ENCODE measurements at places on chromosomes 5 and 9.
A peak's percentile ranks its signal among the peaks of the same experiment; 100 is the strongest.

GRCh38 chr5:59115345-59115744 is 532.5 kb downstream of the RAB3C start:
- no peak for DNase-seq

DNA sequence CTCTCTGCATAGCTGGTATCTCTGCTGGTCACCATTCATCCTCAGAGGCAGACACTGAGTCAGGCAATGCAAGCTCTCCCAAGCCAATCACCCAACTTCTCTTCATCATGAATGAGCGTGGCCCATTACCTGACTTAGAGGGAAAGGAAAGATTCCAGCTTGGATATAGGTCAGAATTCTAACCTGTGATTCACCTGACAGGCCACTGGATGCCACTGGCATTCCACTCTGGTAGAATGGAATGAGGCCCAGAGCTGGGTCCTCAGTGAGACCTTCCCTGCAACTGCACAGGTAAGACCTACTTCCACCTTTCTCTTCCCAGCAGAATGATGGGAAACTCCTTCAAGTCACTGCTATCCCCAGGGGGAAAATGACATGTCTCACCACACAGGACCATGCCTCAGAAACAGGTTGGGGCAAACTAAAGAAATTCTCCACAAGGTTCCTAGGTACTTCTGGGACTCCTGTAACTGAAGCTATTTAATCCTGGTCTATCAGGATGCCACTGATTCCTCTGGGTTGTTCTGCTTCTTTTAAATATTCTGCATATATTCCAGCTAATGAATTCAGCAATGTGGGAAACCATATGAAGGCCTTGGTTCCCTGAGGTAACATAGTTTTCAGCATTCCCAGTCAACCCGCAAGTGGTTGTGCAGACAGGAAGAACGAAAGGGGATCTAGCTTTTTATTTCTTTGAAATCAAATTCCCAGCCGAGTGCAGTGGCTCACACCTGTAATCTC is 62.0 kb downstream of the SUSD1 start:
- peak; percentile 23 for DNase-seq

DNA sequence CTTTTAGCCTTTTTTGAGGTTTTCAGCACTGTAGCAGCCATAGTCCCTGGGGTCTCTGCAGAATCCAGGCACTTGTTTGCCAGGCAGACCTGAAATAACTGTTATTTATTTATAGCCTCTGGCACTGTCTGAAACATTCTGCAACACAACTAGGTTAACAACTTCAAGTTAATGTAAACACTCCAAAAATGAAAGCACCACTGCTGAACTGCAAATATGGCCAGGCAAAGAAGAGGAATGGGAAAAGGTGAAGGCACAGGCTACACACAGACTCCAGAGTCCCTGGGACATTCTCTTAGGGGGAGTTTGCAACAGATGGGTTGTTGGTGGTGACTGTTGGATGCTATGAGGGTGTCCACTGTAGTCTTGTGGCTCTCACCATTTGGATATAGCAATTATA is 369.0 kb downstream of the MAT2B start:
- DNase-seq, result no peak

DNA sequence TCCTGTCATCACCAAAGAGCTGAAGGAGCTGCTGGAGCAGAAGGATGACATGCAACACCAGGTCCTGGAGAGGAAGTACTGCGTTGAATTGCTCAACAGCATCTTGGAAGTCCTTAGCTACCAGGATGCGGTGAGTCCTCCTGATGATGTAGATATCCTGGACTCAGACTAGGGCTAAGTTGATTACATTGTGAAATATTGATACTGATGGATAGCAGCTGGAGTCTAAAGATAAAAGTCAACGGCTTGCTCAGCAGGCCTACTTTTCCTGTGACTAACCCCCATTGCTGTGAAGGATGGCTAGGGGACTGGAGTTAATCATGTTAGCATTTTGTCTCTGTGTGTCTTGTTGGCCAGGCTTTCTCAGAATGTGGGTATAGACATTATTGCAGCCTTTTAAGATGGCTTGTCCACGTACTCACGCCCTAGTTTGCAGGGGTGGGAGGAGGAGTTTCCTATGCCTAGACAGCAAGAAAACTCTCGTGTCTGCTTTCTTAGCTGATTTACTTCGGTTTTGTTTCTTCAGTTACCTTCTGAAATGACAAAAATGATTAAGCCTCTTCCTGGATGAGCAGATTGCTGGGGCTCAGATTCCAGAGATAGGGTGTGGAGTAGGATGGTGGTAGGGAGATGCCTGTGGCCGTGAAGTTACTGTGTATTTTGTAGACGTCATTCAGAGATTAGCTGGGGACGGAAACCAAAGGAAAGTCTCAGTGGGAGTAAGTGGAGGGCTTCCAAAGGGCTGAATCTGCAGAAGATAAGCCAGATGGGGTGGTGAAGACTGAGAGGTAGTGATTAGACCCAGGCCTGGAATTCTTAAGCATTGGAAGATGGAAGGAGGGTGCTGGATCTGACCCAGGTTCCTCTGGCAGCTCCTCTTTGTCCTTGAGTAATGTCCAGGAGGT is 166.3 kb downstream of the DOCK2 start:
- no peak for DNase-seq

DNA sequence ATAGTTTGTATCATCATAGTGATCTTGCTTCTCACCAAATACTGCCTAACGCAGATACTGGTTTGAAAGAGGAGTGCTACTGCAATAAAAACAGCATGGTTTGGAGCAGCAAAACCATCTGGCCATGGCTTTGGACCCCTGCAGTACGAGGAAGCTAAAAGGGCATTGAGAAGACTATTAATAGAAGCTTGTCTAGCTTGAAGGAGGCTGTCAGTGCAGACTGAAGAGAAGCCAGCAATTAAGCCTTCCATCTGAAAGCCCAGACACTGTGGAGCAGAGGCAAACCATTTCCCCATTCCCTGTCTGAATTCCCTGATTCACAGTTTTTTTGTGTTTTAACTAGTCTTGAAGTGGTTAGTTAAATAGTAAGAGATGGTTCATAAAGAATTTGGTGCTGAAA is 281.6 kb downstream of the PTPRD start:
- no peak for DNase-seq

GRCh38 chr5:153960269-153961215 is 78.2 kb downstream of the FAM114A2 start:
- DNase-seq, result no peak

DNA sequence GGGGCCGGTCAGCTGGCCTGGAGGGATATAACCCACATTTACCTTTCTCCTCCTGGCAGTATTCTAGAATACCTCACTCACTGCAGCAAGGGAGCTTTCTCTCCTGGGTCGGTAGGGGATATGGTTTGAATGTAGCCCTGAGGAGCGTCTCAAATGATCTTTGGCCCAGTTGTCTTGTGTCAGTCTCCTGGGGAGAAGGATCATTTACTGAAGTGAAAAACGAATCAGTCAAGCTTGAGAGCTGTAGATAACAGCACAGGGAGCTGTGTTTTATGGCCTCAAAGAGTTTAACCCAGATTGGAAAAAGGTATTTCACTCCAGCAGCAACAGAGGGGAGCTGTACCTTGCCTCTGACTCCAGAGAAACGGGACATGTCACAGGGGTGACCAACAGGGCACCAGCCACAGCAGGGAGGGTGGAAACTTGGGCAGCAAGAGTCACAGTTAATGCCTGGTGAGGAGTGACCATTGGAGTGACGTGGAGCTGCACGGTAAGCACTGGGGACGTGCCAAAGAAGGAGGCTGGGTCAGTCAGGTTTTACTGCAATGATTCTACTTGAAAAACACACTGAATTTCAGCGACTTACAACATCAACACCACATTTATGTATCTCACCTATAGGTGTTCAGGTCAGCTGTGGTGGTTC is 29.8 kb upstream of the ZFR start:
- no peak for DNase-seq

DNA sequence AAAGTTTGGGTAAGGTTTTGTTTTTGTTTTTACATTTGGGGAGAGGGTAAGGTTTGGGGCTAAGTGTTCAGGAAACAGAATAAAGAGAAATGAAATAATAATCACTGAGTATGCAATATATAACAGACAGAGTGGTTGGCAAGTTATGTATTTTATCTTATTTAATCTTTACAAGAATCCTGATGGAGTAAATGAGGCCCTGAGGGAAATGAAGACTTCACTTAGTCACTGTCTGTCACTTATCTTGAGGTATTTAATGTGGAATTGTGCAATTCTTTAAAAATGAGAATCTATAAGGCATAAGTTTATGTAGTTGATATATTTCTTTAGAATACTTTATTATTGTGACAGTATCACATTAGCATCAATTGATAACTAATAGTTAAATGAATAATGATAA is 48.1 kb downstream of the TEK start:
- DNase-seq, result no peak

DNA sequence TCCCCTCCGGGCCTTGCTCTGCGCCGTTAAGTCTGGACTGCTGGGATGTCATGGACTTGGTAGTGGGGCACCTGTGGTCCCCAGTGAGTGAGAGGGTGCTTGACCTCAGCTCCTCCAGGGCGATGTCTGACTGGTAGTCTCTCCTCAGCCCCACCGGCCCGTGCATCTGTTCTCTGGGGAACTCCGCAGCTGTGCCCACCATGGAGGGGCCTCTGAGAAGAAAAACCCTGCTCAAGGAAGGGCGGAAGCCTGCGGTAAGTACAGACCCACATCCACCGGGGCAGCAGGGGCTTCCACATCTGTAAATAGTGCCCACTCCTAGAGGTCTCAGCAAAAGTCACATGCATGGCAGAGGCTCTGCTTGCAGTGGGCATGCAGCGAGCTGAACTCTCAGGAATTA is 52.6 kb upstream of the GARNL3 start:
- no peak for DNase-seq

GRCh38 chr5:76720988-76721569 is 5.2 kb downstream of the F2R start:
- DNase-seq, result no peak

GRCh38 chr9:37197158-37198038 is 77.0 kb downstream of the ZCCHC7 start:
- DNase-seq, result no peak

DNA sequence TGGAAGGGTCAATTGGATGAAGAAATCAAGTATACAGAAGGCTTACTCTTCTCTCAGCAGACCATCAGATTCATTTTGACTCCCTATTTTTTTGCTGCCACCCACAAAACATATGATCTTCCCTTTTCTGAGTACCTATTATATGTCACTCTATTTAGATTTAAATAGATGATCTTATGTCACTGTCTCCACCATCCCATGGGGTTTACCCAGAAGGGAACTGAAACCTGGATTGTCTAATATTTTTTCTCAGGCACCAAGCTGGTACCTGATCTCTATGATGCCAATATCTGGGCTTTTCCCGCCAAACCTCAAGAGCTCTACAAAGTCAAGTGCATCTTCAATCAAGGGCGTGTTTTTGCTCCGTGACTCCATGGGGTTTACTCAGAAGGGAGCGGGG is 118.7 kb downstream of the GAS1 start:
- DNase-seq, result no peak

DNA sequence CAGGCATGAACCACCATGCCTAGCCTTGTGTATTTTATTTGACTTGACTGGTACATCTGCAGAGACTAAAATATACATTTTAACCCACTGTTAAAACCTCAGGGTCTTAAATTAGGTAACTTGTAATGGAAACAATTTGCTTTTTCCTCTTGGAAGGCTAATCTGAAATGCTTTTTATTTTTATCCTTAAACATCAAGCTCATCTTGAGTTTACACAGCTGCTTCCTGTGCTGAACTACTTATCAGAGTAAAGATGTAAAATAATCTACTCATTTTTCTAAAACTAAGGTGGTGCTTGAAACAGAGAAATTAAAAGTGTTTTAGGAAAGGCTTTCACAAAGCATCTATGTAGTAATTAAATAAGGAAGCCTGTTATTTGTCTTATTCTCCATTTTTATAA is 144.1 kb downstream of the ENTREP1 start:
- DNase-seq, result no peak

- DNase-seq, result no peak
These were observed 72.9 kb downstream of the ECPAS start for GRCh38 chr9:111411266-111411665.

DNA sequence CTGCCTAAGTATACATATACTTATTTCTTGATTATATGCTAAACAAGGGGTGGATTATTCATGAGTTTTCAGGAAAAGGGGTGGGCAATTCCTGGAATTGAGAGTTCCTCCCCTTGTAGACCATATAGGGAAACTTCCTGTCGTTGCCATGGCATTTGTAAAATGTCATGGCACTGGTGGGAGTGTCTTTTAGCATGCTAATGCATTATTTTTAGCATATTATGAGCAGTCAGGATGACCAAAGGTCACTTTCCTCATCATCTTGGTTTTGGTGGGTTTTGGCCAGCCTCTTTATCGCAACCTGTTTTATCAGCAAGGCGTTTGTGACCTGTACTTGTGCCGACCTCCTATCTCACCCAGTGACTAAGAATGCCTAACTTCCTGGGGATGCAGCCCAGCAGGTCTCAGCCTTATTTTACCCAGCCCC is 80.9 kb downstream of the ALDH7A1 start:
- DNase-seq, result no peak

- DNase-seq, result no peak
These were observed 35.4 kb downstream of the GPR107 start for GRCh38 chr9:130089141-130089540.

DNA sequence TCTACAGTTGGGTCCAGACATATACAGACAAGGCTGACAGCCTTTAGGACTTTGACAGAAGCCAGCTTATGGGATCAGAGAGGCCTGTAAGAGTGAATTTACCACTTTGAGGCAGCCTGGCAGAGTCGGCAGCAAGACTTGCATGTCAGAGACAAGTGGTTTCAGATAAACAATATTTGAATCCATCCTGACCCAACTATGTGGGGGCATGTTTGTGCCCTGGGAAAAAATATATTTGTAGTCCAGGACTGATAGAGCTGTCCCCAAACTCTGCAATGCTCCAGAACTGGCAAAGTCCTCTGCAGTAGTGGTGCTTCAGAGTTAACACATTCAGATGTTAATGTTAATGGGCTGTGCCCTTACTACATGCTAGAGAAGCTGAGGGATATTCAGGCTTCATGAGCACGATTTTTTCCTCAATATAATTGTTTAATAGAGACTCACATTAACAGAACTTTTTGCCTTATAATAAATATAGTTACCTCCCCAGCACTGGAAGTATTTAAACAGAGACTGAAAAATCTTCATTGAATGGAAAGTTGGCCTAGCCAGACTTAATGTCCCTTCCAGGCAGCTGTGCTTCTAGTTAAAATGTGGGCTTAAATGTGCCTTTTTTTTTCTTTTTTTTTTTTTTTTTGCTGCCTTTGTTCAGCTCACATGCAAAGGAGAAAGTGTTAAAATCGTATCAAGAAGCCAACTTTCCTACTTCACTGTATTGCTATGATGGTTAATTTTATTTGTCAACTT is 42.9 kb downstream of the FEM1C start:
- peak; percentile 32 for DNase-seq
